MG63 (cell line): ENCODE measurements at places on chromosomes 2 and 18. TPM values are rescaled to one million over a fixed set of nuclear protein-coding genes. Genes with fewer than 3 reads are reported as not detected.

The FBXO41 gene
- total RNA-seq, result 0.32 and 1.4 TPM in 2 replicates

The PLEK gene
- total RNA-seq, result not detected in 2 replicates

The DPY30 gene
- 145 and 202 TPM in 2 replicates for total RNA-seq

The UGT1A3 gene
- total RNA-seq, result not detected in 2 replicates

The NEB gene
- total RNA-seq, result not detected in 2 replicates

The STON1 gene
- total RNA-seq, result 1.7 and 2.2 TPM in 2 replicates

The GCG gene
- not detected in 2 replicates for total RNA-seq

The RSAD2 gene
- total RNA-seq, result 1.2 and 6.9 TPM in 2 replicates

The UGT1A10 gene
- total RNA-seq, result 0.27 and 0.33 TPM in 2 replicates

The TIMM21 gene
- total RNA-seq, result 15.6 and 36.8 TPM in 2 replicates

The EPB41L3 gene
- total RNA-seq, result not detected in 2 replicates

The TCF23 gene
- not detected in 2 replicates for total RNA-seq

The UGT1A1 gene
- total RNA-seq, result not detected in 2 replicates

The DPP4 gene
- 0.53 and 0.76 TPM in 2 replicates for total RNA-seq

The TDRD15 gene
- not detected in 2 replicates for total RNA-seq

The TFPI gene
- total RNA-seq, result 12.0 and 15.0 TPM in 2 replicates

The ALPI gene
- total RNA-seq, result not detected in 2 replicates

The KCMF1 gene
- total RNA-seq, result 48.5 and 90.5 TPM in 2 replicates

The DPYSL5 gene
- total RNA-seq, result not detected in 2 replicates

The KIF1A gene
- not detected in 2 replicates for total RNA-seq

The IKZF2 gene
- 2.5 and 5.2 TPM in 2 replicates for total RNA-seq

The ADD2 gene
- 3.4 and 13.3 TPM in 2 replicates for total RNA-seq

The KCNG2 gene
- total RNA-seq, result not detected in 2 replicates

The FNDC4 gene
- total RNA-seq, result 0.53 TPM in 1 of 2 replicates, not detected in the other

The FAM228B gene
- total RNA-seq, result 1.4 and 2.4 TPM in 2 replicates

The SLC23A3 gene
- not detected in 2 replicates for total RNA-seq

The PPP1R7 gene
- 80.2 and 89.2 TPM in 2 replicates for total RNA-seq

The TRABD2A gene
- total RNA-seq, result 14.5 and 20.9 TPM in 2 replicates
